Activated naive CD8-positive, alpha-beta T cell treated with anti-CD3 and anti-CD28 coated beads, Interleukin-2, amount 50 U/mL, for 16 hours (primary cell): ENCODE measurements at places on chromosomes 1 and 21.

DNA sequence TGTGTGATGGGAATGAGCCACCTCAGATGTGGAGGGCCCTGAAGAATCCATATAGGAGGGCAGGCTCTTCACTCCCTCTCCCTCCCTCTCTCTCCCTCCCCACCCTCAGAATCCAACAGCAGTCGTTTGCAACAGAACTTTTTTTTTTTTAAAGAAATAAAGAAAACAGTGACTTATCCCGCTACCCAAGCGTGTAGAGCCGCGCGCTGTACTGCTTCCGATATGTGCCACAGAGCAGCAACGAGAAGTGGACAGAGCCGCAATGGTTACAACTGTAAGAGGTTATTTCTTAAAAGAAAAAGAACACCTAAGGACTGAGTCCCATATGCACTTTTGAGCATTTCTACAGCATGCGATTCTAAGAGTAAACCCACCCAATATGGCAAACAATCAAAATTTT, 7.4 kb upstream of the NADK start:
- DNase-seq, result no peak

DNA sequence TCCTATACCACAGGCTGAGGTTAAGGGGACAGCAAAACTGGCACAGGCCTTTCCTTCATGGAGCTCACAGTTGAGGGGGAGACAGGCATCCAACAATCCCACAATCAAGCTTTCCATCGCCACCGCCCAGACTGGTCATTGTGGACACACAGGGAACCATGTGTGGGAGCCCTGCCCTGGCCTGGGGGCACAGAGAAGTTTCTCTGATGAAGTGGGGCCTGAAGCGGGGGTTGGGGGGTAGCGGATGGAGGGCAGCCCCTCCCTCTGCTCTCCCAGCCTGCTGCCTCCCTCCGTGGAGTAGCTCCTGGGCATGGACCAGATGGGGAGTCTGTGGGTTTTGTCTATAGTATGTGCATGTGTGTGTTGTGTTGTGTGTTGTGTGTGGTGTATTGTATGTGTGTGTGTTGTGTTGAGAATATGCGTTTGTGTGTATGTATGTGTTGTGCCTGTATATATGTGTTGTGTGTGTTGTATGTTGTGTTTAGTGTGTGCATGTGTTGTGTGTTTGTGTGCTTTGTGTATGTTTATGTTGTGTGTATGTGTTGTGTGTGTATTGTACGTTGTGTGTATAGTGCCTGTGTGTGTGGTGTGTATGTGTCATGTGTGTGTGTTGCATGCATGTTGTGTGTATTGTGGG, 14.4 kb upstream of the LDLRAP1 start:
- no peak for DNase-seq

DNA sequence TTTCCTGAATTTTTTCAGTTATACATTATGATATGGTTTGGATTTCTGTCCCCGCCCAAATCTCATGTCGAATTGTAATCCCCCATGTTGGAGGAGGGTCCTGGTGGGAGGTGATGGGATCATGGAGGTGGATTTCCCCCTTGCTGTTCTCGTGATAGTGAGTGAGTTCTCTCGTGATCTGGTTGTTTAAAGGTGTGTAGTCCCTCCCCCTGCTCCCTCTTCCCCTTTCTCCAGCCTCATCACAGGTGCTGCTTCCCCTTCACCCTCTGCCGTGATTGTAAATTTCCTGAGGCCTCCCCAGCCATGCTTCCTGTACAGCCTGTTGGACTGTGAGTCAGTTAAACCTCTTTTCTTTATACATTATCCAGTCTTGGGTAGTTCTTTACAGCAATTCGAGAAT, 93.2 kb upstream of the HNRNPU start:
- no peak for DNase-seq

- no peak for DNase-seq
Observed at GRCh38 chr21:27953340-27954045, 986.6 kb upstream of the ADAMTS5 start.

DNA sequence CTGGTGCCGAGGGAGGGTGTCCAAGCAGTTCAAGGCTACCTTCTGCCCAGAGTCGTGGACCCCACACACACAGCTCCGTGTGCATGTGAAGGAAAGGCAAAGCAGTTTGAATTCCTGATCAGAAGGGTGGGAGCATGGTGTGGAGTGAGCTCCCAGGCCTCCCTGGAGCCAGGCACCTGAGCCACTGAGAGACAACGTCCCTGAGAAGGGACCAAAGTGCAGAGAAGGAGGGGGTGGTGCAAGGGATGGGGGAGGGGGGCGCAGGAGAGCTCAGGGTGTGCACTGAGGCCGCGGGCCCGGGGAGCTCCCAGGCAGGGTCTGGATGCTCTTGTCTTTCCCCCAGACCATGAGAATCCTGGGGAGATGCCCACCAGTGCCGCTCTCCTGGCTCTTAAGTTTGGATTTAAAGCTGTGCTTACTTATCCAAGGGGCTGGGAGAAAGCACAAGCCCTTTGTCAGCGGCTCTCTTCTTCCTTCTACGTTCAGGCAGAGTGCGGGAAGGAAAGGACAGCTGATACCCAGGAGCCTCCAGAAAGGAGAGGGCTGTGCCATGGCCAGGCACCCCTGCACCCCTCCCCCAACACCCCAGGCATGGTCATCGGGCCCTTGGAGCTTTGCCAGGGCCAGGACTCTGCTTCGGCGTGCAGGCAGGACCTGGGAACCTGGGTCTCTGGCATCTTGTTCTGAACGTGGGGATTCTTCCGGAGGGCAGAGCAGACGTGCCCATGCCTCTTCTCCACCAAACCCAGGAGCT, 24.1 kb downstream of the ACTA1 start:
- no peak for DNase-seq

DNA sequence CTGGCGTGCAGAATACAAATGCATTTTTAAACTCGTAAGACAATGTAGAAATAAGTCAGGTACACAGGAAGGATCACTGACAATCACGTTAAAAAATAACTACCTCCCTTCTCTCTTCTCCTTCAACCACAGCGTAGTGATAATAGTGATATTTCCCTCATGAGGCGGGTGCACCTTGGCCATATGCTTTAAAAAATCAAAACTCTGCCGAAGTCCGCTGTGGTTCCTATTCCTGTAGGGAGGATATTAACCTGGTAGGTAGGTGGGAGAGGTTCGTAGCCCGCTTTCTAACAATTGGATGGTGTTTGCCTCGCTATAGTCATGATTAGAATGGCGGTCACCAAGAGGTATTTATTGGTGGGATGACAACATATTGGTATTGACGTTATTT, 732 bp downstream of the GREM2 start:
- DNase-seq, result no peak

- DNase-seq, result no peak
Observed at GRCh38 chr1:180921891-180922630, 9.4 kb downstream of the KIAA1614 start.

DNA sequence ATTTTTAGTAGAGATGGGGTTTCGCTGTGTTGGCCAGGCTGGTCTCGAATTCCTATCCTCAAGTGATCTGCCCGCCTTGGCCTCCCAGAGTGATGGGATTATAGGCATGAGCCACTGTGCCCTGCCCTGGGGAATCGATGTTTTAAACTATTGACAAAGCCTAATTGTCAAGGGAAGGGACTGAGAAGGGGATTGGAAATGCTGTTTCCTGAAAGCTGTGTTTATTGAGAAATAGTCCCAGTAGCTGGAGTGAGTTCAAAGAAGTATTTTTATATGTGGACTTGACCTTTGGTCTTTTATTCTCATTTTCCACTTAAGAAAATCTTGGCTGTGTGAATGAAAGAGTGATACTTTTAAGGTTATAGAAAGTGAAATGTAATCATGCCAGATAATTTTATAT, 47.5 kb downstream of the KIF1B start:
- DNase-seq, result no peak

DNA sequence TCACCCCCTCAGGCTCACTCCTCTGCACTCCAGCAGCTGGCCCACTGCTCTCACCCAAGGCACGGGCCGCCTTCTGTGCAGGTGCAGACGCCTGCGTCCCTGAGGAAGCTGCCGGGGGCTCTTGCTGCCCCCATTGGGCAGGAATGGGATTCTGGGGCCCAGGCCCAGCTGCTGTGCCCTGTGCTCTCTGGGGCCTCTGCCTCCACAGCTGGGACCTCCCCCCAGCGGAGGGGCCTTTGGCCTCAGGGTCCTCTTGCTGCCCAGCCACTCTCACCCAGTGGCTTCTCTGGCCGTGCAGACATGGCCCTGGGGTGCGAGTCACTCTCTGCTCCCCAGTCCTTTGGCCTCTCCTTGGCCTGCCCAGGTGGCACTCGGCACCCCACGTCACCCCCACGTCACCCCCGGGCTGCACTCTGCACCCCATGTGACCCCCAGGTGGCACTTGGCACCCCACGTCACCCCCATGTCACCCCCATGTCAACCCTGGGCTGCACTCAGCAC, 19.1 kb upstream of the LRRC3 start:
- DNase-seq, result no peak

DNA sequence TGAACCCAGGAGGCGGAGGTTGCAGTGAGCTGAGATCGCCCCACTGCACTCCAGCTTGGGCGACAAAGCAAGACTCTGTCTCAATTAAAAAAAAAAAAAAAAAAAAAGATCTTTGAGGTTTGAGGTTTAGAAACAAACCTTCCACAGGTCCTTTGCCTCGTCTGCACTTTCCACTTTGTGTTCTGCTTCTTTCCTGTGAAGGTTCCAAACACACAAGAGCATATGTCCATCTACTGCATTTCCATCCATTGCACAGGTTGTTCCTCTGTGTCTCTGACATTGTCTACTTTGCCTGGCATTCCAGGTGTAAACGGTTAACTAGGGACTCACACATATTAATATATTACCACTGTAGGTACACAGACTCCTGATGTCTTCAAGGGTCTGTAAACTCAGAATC, 40.1 kb downstream of the DSTYK start:
- DNase-seq, result no peak

GRCh38 chr1:97017895-97018294, 296.3 kb downstream of the PTBP2 start:
- no peak for DNase-seq

DNA sequence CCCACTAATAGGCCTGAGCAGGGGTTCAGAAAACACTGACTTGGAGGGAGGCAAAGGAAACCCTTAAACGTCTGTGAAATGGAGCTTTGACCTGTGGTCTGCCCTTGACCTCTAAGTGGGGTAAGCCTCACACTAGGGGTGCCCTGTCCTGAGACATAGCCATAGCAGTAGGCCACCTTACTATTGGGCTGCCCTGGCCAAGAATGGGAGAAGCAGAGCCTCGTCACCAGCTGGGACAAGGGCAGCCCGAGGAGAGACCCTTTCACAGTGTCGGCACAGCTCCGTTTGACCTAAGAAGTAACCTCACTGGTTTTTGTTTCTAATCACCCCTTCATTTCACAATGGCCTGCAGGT, 26.4 kb upstream of the IFNAR2 start:
- DNase-seq, result no peak

GRCh38 chr1:10340930-10341590, 57.8 kb upstream of the PGD start:
- DNase-seq, result no peak

GRCh38 chr1:109535481-109535880, 4.2 kb upstream of the GPR61 start:
- DNase-seq, result no peak

- DNase-seq, result no peak
Observed at GRCh38 chr1:56032096-56032676, 547.2 kb downstream of the PLPP3 start.

- no peak for DNase-seq
Observed at GRCh38 chr1:226308166-226308722, 720 bp downstream of the LIN9 start.

DNA sequence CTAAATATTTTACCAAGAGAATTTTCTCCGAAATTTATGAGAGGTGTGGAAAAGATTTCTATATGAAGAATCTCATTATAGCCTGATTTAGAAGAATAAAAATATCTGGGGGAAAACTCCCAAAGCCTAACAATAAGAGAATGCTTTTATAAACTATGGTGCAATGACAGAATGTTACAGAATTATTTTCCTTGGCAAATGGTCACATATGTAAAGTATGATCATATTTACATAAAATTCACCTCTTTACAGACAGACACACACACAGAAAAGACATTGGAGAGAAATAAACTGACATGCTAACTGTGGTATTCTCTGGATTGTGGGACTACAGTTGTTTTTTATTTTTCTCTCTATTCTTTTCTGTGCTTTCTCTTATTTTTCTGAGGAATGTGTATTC, 226.3 kb upstream of the USP24 start:
- no peak for DNase-seq

DNA sequence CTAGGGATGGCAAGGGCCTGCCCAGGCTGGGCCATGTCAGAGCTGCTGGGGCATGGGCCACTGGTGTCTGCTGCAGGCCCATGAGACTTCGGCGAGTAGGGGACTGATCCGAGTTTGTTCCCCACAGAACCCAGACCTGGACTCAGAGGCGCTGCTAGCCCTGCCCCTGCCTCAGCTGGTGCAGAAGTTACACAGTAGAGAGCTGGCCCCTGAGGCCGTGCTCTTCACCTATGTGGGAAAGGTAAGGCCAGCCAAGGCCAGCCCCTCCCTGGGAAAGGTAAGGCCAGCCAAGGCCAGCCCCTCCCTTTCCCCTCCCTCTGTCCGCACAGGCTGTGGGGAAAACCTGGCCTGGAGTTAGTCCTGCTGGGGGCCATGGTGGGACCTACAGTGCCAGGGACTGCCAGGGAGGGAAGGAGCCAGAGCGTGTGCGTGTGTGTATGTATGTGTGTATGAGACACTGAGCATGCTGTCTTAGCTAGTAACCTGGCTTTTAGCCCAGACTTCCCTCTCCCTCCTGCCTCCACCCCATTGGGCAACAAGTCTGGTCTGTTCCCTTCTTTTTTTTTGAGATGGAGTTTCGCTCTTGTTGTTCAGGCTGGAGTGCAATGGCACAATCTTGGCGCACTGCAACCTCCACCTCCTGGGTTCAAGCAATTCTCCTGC, 8.0 kb downstream of the FAAH start:
- no peak for DNase-seq

DNA sequence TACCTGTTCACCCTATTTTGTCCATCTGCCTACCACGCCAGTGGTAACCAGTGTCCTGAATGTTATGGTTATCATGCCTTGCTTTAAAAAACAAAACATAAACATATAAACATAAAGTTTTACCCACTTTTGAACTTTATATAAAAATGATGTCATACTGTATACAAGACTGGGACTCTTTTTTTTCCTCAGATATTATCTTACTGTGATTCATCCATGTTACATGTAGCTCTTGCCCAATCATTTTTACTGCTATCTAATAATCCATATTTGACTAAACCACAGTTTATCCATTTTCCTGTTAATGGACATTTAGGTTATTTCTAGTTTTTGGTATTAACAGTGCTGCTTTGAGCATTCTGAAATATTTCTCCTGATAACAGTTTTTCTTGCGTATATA, 78.8 kb downstream of the GPR161 start:
- DNase-seq, result no peak

DNA sequence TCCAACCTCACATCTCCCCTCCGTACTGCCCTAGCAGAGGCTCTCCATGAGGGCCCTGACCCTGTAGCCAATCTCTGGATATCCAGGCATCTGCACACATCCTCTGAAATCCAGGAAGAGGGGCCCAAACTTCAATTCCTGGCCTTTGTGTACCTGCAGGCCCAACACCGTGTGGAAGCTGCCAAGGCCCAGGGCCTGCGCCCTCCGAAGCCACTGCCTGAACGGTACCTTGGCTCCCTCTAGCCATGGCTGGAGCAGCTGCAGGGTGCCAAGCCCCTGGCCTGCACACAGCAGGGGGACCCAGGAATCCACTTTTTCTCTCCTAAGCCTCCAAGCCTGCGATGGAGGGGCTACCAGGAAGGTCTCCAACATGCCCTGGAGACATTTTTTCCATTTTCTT, 84.2 kb downstream of the PTGER3 start:
- DNase-seq, result no peak

GRCh38 chr21:19608101-19608621, 1204.6 kb upstream of the TMPRSS15 start:
- no peak for DNase-seq
